ENCODE measurements at places on chromosomes 2 and 18.
A peak's percentile ranks its signal among the peaks of the same experiment; 100 is the strongest.

GRCh38 chr2:175175896-175176295, 5.6 kb downstream of the ATP5MC3 start:
- no peak for DNase-seq

- peak; percentile 88 for DNase-seq
Observed at GRCh38 chr2:189293164-189293563, 113.6 kb upstream of the COL5A2 start.

- peak; percentile 66 for DNase-seq
Observed at GRCh38 chr2:26769089-26769761, 5.1 kb downstream of the SLC35F6 start.

DNA sequence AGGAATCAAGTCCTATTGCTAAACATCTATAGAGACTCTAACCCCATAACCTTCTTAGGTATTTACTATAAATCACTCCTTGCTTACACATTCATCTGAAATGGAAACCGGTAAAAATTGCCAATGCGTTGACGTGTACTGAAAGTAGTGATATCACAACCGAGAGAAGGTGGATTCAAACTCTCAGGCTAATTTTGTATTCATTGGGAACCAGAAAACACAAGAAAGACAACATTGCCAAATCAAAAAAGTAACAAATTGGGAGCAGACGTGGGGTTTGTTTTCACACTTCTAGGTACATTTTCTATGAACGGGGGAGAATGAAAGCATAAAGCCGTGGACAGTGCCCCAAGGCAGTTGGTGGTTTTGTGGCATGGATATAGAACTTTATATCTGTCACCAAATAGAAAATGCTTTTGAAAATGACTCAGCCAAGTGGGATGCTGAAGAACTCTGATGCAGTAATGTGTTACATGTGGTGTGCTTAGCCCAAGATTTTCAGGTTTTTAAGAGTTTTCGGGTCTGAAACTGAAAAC, 155.1 kb upstream of the RASGRP3 start:
- peak; percentile 56 for DNase-seq
